MCF 10A (cell line): ENCODE measurements at places on chromosomes 2 and 18. TPM values are rescaled to one million over a fixed set of nuclear protein-coding genes. Genes with fewer than 3 reads are reported as not detected.

Gene IL1RN
- total RNA-seq = 0.39 TPM in 1 of 2 replicates, not detected in the other

DNA sequence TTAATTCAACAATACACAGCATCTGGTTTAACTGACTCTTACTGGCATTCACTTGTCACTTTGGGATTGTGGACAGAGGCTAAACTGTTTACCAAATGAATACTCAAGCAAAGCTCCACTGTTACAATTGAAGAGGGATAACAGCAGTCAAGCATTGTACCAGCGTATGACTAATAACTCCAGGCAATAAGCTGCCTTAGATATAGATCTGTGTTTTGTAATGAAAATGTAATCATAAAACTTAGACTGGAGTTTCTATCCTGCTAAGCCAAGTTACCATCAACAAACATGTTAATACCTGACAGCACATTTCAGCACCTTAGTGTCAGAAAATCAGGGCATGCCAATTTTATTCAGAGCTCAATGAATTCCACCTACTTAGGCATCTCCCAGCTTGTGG lies 889.5 kb downstream of the EPHA4 start:
- peak; percentile 10 for DNase-seq

Gene MSH6
- total RNA-seq = 40.3 and 45.3 TPM in 2 replicates

Gene C1GALT1C1L
- 0.27 TPM in 1 of 2 replicates, not detected in the other for total RNA-seq

Gene APLF
- 4.0 TPM in 2 replicates for total RNA-seq

- DNase-seq = peak; percentile 75
These were observed 266.5 kb downstream of the TCF4 start for GRCh38 chr18:55321265-55322177.

DNA sequence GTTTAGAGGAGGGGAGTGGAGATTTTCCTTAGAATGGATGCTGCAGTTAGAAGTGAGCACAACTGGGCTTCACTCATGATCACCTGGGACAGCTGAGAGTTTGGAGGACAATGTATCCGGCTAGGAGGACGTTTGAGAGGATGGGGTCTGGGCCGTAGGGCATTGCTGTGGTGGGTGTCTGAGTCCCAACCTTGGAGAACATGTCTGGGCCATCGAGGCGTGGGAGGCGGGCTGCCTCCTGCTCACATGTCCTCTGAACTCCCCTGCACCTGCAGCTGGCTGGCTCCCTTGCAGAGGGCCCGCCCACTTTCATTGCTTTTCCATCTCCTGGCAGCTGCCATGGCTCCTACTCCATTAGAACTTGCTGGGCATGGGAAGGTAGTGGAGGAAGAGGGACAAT lies 203.0 kb upstream of the PXDN start:
- DNase-seq = no peak

DNA sequence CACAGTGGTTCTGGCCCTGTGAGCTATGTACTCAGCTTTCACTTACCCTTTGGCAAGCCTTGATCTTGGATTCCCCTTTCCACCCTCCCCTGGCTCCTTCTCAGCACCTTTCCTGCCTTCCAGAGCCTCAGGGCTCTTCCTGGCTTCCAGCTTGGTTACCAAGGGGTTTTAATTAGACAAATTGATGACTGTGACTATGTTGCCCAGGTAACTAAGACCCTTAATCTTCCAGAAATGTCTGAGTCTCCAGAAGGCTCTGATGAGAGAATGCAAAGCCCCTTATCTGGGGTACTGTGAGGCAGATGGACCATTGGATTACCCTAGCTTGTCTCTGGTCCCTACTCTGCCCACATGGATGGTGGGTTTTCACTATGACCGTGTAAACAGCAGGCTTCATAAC lies 174.2 kb downstream of the LOXHD1 start:
- DNase-seq = no peak

DNA sequence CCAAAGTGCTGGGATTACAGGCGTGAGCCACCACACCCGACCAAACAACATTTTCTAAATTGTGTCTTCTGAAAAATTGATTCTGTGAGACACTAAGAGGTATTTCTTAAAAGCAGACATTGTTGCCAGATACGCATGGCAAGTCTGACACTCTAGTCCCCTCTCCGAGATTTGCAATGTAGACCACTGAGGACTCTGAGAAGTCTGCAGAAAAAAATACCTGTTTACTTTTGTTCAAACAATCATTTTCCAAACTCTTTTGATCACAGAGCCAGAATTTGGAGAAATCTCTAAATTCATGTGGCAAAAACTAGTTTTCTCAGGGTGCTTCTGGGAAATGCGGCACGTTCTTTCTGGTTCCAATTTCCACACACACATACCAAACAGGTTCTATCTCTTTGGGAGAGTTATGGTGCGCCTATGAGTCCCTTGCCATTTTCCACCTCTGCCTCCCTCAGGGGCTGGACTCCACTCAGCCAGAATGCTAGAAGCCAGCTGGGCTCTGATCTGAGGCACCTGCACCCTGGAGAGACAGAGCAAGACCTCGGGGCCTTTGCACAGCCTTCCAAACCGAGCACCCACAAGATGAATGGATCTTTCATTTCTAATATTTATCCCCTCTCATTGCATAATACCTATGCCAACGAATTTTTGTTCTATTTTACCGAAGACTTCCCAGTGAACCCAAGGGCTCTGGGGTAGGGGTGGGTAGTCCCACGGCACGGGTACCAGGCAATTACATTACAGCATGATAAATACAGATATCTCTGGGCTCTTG lies 152.7 kb downstream of the MYCN start:
- no peak for DNase-seq

GRCh38 chr2:235812185-235812665 lies 318.4 kb downstream of the AGAP1 start:
- no peak for DNase-seq

DNA sequence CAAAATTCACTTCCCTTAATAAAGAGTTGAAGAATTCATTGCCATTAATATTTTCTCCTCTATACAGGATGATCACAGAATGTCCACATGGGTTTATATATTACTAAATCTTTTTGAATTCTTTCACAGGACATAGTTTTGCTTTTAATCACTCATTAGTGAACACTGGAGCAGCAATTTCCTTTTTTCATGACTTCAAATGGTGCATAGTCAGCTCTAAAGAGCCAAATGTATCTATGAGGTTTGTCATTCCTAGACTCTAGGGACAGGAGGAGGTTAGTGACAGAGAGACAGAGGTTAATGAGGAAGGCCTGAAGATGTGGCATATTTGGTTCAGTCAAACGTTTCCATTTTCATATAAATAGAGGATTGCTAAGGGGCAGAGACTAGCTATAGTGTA lies 111.8 kb downstream of the FSHR start:
- DNase-seq = no peak
